ENCODE measurements at places on chromosomes 7 and 10.

DNA sequence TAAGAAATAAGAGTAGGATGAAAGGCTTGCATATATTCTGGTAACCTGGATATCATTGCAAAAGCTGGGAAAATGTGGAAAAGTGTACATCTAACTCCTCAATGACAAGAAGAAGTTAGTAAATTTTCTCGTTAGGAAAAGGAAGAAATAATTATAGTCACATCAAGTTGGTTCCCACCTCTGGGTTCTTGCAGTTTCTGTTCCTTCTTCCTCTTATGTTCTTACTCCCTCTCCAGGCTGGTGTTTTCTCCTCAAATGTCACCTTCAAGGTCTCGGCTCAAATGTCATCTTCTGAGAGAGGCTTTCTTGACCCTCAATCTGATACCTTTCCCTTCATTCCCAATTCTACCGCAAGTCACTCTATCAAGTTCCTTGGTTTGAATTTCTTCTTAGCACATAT, 64.4 kb downstream of the ENTPD1 start:
- DNase-seq, result no peak

DNA sequence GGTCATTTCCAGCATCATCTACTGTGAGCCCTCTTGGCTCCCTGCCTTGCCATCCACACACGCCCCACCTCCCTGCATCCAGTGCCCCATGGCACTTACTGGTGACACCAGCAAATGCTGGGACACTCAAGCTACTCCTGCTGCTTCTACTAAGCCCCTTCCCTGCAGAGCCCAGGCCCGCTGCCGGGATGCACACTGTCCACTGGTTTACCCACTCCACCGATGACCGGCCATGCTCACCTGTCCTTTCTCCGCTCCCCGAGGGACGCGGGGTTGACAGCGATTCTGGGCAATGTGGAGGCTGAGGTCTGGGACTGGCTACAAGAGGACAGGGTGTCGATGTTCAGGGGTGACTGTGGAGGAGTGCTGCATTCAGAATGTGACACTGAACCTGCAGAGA, 110.2 kb downstream of the DLG5 start:
- no peak for DNase-seq

GRCh38 chr7:28180031-28180363, 598 bp downstream of the JAZF1 start:
- no peak for DNase-seq

DNA sequence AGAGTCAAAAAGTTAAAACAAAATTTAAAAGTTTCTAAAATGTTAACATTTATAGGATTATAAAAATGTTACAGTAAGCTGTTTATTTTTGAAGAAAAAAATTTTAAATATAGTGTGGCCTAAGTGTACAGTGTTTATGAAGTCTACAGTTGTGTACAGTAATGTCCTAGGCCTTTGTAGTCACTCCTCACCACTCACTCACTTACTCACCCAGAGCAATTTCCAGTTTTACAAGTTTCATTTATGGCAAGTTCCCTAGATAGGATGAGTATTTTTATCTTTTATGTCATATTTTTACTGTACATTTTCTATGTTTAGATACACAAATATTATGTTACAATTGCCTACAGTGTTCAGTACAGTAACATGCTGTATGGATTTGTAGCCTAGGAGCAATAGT, 419.9 kb downstream of the ARL4A start:
- DNase-seq, result no peak

- no peak for DNase-seq
Measured at GRCh38 chr7:94429153-94429552, 34.5 kb downstream of the COL1A2 start.

DNA sequence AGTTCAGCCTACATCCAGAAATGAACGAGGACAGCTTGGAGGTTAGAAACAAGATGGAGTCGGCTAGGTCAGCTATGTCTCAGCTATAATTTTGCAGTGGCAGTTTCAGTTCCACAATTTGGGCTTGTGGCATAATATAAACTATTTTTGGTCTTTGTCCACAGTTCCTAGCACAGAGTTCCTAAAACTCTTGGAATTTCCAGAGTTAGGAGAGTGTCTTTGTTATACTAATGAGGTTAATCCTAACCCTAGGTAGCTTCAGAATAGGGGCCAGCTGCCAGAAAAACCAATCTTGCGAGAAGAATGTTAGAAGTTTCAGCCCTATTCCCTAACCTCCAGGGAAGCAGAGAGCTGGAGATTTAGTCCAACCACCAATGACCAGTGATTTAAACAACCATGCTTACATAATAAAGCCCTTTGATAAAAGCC, 131.9 kb downstream of the AKR1D1 start:
- DNase-seq, result no peak

- no peak for DNase-seq
Measured at GRCh38 chr7:69395061-69395714, 203.1 kb upstream of the AUTS2 start.

GRCh38 chr7:101862280-101863220, 45.1 kb downstream of the CUX1 start:
- DNase-seq, result no peak

DNA sequence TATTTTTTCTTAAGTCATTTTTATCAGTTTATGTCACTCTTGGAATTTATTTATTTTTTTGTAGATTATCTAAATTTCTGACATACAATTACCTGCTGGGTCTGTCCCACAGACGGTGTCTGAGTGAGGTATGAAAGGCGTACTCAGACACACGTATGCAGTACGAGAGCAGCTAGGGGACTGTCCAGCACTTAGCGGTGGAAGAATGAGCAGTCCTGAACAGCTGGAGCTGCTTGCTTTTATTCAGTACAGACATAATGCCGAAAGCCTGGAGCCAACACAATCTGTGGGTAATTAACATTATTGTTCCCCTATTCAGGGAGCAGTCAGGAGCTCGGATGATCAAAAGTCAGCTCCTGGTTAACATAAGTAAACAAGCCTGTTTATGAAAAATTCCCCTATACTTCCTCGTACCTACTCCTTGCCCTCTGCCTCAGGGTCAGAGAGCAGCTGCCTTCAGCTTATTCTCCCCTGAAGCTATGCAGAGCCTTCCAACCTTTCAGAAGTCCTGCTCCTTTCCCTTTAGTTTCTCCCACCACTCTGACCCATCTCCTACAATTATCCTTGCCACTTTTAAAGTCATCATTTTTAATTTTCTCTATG, 488.0 kb upstream of the POM121L12 start:
- no peak for DNase-seq

- no peak for DNase-seq
Measured at GRCh38 chr10:77741746-77742145, 104.1 kb upstream of the KCNMA1 start.

- no peak for DNase-seq
Measured at GRCh38 chr10:77613476-77614130, 24.0 kb downstream of the KCNMA1 start.

GRCh38 chr7:4006687-4007086, 675.4 kb upstream of the FOXK1 start:
- no peak for DNase-seq

GRCh38 chr7:109964780-109965179, 1126.1 kb upstream of the LRRN3 start:
- DNase-seq, result no peak

DNA sequence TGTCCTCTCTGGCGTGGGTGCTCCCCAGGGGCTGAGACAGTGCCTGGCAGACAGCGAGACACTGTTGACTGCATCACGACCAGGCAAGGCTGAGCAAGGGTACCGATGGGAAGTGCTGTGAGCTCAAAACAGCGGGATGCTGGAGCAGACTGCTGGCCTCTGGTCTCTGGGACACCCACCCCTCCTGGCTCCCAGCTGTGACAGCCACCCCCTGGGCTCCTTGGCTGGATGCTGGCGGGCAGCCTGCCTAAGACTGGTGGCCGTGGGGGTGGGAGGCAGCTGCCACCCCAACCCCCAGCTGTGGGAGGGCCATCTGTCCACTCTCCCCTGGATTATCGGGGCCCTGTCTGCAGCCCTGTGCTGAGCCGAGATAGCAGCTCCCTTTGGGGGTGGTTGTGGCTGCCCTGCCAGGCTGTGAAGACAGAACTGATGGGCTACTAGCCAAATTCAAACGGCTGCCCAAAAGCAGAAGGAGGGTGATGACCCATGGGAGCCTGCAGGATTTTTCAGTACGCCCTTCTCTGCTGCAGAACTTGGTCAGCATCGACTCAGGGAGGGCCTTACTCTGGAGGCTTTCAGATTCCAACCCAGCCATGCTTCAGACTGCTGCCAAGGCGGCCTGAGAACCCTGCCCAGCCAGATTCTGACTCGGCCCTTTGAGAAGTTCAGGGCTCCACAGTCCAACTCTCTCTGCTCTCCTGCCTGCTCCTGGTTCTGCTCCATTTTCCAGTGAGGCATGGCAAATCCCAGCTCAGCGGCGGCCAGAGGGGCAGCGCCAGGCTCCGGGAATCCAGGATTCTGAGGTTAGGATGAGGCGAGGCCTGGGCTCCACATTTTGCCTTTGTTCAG, 125.3 kb downstream of the NEURL1 start:
- DNase-seq, result no peak

GRCh38 chr10:51892965-51893658, 193.7 kb upstream of the CSTF2T start:
- DNase-seq, result no peak

Measured in GM19239 (cell line).